ENCODE measurements at places on chromosomes 6 and 20. TPM values are rescaled to one million over a fixed set of nuclear protein-coding genes. Genes with fewer than 3 reads are reported as not detected.

Gene EYS
- total RNA-seq: not detected

Gene PXDC1
- 30.3 TPM for total RNA-seq

Gene HLA-DQA1
- not detected for total RNA-seq

DNA sequence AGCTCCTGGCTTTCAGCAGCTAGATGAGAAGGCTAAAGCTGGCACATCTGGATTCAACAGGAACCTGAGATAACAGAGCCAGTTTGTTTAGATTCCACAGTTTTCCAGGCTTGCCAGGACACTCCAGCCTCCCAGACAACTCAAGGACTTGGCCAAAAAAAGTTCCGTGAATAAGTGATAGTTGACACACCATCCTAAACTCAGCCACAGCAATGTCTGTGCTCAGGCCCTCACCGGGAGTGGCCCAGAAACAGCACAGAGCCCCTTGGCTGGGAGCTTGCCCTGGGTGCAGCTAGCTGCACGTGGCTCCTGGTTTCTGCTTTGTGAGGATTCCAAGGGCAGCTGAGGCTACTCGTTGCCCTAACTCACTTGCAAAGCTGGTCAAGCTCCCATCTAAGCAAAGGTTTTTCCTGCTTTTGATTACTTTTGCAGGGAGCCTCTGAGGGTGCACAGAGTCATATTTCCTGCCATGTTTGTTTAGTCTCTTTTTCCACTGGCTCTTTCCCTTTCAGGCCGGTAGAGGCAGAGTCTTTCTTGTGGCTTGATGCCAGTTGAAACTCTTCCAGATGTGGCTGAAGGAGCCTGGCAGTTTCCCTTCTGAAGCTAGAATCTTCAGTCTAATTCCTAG, 118.3 kb upstream of the ECI2 start:
- DNase-seq: peak; percentile 60

Gene PTCRA
- not detected for total RNA-seq

DNA sequence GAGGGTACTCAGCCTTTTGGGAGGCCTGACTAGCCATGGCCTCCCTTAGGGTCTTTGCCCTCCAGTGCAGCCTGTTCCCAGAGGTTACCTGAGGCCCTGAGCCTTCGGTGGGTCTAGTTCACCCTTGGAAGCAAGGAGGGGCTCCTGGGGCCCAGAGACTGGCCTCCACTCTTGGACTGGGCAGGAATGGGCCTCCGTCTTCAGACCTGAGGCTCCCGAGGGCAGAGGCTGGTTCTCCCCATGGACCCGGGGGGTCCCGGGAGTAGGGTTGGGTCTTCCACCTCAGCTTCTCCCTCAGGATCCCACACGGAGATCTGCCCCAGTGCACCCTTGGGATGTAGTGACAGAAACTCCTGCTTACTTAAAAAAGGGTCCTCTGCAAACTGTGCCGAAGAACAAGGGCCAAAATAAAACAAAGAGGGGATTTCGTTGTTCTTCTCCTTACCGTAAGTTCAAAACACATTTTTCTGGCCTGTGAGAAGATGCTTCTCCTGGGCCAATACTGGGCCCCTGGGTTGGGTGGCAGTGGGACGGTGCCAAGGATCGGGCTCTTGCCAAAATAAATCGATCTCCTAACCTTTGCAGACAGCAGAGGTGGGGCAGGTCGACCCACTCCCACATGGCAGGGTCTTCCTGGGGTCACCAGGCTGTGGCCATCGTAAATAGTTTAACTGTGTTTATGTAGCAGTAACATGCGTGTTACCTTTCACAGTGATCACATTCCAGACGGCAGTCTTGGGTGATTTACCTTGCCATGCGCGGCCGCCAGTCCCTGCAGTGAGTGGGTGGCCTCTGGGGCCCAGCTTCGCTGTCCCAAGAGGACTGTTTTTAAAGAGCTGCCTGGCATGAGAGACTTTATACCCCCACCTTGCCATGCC, 151.8 kb downstream of the VEGFA start:
- no peak for DNase-seq

Gene MDFI
- 5.0 TPM for total RNA-seq

DNA sequence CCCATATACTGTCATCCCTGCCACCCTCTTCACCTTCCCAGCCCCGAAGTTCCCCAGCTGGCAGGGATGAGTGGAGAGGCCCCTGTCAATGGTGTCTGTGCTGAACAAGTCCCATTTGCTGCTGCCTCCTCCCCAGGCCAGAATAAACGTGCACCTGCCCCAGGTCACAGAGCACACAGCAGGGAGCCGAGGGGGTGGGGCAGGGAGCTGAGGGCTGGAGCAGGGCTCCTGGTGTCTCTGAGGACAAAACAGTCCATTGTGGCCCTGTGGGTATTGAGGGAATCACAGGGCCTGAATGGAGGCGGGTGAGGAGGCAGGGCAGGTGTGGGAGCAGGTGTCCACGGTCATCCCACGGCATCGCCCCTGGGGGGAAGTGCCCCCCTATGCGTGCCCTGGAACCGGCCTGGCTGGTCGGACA, 55.8 kb downstream of the SNAI1 start:
- DNase-seq: no peak

DNA sequence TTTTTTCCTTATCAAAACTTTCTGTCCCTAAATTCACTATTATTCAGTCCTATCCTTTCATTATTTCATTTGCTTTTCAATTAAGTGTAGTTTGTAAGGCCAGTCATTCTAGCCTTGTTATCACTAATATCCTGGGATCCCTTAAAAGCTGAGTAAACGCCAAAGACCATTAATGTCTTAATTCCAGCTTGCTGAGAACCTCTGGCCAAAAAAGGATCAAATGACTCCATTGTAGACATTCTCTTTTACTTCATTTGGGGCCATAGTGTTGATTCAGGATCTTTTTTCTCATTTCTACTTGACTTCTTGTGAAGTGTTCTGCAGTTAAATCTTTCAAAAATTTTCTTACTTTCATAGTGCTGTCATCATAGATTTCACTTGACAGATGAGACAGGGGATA, 379.7 kb downstream of the LAMA2 start:
- no peak for DNase-seq

- peak; percentile 44 for DNase-seq
Observed at GRCh38 chr20:40280616-40281015, 408.4 kb downstream of the MAFB start.

DNA sequence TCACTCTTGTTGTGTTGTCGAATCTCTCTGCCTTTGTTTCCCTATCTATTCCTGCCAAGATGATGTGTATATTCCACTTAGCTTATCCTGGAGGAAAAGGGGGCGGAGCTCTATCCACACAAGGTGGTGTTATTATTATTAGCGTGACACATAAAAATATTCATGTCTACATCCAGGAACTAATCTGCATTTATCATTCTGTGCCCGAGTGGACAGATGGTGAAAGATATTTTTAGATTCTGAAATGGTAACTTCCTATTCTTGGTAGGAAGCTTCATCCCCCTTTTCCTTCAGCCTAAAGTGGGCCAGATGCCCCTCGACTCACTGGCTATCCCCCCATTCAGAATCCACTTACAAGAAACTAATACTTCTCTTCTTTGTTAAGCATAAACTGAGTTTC, 2.0 kb downstream of the XKR7 start:
- DNase-seq: no peak

DNA sequence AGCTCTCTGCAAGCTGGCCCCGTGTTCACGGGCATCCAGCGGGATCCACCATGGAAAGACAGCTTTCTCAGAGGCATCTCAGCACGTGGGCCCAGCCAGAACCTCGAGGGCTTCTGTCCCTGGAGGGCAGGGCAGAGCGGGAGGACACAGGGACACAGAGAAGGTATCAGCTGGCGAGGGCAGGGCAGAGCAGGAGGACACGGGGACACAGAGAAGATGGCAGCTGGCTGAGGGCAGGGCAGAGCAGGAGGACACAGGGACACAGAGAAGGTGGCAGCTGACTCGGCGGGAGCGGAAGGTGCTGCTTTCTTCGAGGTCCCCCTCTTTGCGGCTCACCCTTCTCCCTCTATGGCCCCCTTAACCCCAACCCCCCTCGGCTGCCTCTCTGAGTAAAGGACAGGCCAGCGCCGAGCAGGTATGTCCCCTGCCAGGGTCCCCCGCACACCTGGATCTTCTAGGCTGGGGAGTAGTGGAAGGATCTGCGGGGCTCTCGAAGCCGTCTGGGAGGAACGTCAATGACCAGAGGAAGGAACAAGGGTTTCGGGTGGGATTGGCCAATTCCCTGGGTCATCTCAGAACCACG, 28.9 kb upstream of the BHLHE23 start:
- DNase-seq: no peak

DNA sequence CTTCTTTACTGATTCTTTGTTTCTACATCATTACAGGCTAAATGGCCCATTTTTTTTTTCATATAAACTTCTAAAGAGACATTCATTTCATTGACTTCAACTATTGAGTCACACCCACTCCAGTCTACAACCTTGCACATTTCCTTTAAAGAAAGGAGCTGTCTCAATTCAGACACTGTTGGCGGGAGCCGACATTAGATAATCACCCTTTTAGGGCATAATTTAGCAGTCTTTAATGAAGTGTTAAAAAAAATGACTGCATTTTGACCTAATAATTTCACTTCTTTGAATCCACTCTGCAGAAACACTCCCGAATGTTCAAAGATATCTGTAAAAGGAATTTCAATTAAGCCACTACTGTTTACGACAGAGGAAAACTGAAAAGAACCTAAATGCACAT, 1.5 kb downstream of the EPM2A start:
- peak; percentile 26 for DNase-seq

- DNase-seq: peak; percentile 23
Observed at GRCh38 chr6:46420921-46421638, 70.2 kb downstream of the RCAN2 start.

GRCh38 chr6:34358389-34358905, 34.0 kb downstream of the NUDT3 start:
- DNase-seq: peak; percentile 51

Gene PRR18
- not detected for total RNA-seq

DNA sequence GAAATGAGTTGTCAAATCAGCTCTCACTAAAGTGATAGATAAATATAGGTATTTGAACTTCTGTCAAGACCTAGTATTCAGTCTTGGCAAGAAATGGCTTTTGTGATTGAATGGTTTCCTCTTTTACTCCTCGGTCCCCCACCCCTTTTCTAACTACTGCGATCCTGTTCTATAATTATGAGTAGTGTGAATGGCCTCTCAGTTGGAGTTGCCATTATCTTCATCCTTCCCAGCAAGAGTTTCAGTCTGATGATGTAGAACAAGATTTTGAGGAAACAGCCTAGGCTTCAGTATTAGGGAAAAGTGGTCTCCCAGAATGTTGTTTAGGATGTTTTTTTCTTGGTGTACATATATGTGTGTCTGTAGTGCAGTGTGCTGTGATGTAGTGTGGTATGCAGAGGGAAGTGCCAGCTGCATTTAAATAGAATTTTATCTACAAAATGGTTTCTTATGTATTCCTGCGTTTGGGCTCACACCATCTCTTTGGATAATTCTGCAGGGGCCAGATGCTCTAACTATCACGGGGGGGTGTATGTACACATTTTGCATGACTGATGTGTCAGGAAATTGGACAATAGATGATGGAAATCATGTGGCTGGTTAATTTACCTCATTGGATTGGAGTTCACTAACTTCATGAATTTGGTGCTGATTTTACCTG, 180.1 kb upstream of the MMS22L start:
- DNase-seq: no peak

DNA sequence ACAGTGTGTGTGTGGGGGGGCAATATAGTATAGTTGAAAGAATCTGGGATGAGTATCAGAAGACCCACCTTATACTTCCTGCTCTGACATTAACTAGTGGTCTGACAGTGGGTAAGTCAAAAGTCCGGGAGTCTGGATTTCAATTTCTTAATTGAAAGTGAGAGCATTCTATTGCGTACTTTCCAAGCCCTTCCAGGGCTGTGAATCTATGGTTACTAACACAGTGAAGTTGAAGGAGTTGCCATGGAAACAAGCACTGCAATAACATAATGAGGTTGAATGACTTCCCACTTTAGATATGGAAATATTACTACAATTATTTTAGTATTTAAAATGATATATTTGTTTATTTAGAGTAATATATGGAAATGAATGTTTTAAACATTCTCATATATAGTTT, 80.2 kb downstream of the MLIP start:
- peak; percentile 37 for DNase-seq

DNA sequence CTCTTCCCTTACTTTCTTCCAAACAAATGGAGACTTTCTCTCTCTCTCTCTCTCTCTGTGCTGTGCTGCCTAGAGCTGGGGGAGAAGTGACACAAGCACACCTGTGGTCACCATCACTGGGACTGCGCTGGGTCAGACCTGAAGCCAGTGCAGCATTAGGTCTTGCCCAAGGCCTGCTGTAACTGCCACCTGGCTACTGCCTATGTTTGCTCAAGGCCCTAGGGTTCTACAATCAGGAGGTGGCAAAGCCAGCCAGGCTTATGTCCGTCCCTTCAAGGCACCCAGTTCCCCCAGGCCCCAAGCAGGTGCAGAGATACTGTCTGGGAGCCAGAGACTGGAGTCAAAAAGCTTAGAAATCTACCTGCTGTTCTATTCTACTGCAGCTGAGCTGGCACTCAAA, 49.4 kb upstream of the TOP1 start:
- DNase-seq: no peak

DNA sequence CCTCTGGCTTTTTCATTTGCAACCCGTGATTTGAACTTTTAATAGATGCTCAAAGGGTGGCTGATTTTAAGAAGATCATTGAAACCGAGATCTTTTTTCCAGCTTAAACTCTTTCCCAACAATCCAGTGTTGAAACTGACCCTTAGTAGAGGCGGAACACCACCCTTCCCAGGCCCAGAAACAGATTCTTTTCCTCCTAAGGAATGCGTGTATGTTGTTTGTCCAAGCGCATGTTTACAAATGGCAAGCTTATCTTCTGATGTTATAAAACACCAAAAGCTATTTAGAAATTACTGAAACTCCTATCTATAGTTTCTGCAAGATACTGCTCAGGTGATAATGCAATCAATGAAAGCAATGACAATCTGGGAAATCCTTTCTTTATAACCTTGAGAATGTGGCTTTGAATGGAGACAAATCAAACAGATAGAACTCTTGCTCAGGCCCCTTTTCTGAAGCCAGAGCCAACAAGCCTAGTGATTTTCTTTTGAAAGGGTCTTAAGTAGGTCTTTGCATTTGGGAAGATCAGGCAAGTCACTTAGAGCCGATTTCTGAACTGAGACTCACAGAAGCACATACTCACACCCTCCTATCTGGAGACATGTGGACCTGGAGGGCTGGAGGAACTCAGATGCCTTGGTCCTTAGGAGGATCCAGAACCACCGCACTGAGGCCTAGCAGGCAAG, 9.1 kb downstream of the BANF2 start:
- no peak for DNase-seq

DNA sequence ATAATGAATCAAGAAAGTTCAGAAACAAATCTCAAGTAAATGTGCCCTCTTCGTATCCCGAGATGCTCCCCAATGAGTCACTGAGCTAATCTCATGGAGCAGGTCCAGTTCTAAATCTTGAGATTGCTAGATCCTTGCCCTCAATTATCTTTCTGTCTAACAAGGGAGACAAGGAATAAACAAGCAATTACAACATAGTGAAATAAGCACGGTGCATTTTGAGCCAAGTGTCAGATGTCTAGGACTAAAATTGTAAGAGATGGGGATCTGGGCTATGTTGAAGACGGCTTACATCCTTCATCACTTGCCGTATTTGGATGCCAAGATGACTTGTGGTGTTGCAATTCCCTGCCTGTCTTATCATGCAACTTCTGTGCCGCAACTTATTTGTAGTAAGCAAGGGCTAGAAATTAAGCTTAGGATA, 56.5 kb upstream of the ADGRF1 start:
- peak; percentile 75 for DNase-seq

All from RPMI7951 (cell line).